Adipocyte (in vitro differentiated cells): ENCODE measurements at places on chromosomes 7 and 10.

DNA sequence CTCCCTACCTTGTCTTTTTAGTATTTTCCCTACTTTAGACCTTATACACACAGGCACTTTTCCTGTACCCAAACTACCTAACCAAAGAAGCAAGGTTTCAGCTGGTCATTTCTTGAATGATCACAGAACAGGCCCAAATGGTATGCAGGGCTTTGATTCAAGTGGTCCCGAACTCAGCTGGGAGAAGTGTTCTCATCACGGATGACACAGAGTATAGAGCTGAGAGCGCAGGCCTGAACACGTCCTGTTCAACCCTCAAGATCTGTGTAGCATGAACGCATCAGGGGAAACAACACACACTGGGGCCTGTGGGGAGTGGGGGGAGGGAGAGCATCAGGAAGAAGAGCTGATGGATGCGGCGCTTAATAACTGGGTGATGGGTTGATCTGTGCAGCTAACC lies 318.2 kb downstream of the SFMBT2 start:
- no peak for DNase-seq

DNA sequence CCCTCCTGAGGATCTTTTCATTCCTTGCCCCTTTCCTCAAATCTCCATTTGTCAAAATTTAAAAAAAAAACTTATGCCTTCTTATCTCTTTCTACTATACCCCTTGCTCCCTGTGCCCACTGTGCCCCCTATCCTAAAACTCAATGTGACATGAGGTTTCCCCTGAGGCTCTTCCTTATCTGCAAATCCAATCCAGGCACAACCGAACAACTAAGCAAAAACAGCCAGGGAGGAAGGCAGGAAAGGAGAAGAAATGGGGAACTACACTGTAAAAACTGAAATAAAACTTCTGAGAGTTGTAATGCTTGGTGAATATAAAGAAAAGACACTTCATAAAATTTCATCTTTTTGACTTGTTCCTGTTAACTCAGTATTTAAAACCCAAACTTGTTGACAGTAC lies 54.2 kb downstream of the CRPPA start:
- DNase-seq, result no peak

DNA sequence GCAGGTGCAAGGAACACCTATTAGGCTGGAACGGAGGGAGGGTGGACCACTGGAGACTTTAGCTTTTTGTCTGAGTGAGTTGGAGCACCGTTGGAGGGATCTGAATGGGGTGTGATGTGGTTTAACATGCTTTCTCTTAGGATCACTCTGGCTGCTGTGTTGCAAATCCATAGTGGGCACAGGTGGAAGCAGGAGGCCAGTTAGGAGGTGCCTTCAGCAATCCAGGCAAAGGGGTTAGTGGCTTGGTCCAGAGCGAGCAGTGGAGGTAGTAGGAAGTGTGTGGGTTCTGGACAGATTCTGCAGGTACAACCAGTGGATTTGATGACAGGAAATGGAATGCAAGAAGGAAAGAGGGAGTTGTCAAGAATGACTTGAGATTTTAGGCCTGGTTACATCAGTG lies 95.0 kb downstream of the MMRN2 start:
- DNase-seq, result no peak

GRCh38 chr10:49379596-49380410 lies 16.1 kb downstream of the DRGX start:
- no peak for DNase-seq

- no peak for DNase-seq
These were observed 104.1 kb upstream of the FAM20C start for GRCh38 chr7:88095-88926.

DNA sequence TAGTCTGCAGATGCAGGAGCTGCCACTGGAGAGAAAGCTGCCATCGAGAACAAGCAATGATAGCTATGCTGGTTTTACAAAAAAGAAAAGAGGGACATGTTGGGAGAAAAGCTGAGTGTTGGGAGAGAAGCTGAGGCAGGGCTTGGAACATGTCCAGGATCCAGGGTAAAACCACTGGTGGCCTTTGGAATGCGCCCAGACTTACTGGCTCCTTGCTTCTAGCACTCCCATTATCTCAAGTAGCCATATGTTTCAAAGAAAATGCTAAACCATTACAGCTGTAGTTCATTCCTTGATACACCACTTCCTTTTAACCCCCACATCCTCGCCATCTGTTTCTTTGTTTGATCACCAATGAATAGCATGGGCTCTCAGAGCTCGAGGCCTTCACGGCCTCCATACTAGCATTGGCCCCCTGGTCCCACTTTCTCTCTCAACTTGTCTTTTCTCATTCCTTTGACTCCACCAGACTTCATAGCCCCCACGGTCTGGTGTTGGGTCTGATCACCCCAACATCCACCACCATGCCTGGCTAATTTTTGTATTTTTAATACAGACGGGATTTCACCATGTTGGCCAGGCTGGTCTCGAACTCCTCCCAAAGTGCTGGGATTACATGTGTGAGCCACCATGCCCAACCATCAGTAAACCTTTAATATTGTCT lies 23.8 kb upstream of the PLAC9 start:
- DNase-seq, result no peak

DNA sequence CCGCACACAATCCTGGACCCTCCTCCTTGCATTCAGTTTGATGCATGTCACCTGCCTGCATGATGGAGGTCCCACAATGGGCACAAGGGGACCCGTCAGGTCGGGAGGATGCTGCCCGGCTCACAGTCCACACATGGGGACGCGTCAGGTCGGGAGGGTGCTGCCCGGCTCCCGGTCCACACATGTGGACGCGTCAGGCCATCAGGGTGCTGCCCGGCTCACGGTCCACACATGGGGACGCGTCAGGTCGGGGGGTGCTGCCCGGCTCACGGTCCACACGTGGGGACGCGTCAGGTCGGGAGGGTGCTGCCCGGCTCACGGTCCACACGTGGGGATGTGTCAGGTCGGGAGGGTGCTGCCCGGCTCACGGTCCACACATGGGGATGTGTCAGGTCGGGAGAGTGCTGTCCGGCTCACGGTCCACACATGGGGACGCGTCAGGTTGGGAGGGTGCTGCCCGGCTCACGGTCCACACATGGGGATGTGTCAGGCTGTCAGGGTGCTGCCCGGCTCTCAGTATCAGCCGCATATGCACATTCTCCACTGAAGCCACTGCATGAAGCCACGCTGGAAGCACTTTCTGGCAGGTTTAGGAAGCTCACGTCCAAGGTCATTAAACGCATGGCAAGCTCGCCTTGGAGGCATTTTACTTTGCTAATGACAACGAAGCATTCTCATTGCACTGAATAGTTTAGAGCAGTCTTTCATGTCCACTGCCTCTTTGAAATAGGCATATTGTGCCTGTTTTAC lies 50.3 kb downstream of the DIP2C start:
- DNase-seq, result no peak

- DNase-seq, result no peak
These were observed 2.7 kb upstream of the PDCD4 start for GRCh38 chr10:110868981-110869380.

DNA sequence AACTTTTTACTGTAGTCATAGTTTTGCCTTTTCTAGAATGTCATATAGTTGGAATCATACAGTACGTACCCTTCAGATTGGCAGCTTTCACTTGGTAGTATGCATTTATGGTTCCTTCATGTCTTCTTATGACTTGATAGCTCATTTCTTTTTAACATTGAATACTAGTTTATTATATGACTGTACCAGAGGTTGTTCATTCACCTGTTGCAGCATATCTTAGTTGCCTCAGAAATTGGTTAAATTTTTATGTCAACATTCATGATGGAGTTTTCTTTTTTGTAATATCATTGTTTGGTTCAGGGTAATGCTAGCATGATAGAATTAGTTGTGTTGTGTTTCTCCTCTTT lies 94.8 kb upstream of the CDK13 start:
- DNase-seq, result no peak

DNA sequence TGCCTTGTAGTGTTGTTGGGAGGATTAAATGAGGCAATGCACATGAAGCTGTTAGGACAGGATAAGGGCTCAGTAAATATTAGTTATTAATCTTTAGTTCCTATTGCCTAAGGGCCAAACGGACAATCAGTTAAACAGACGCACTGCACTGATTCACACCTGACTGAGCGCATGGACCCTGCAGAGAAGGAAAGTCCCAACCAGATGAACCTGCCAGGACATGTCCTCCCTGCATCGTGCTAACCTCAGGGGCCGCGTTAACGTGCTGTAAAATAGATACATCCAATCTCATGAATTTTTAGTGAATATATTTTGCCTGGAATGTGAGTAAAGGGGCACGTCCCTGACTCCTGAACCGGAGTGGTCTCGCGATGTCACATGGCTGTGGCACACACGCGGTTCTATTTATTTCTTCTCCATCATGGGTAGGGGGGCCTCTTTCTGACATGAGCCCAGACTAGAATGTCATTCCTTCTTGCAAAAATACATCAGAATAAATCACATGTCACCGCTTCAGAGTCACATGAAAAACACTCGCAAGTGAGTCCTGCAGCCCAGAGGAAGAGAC lies 12.3 kb downstream of the ADARB2 start:
- no peak for DNase-seq

- DNase-seq, result no peak
These were observed 382.9 kb upstream of the NPVF start for GRCh38 chr7:25611196-25611595.

- no peak for DNase-seq
These were observed 9.9 kb upstream of the CTNNA3 start for GRCh38 chr10:67705921-67706320.

DNA sequence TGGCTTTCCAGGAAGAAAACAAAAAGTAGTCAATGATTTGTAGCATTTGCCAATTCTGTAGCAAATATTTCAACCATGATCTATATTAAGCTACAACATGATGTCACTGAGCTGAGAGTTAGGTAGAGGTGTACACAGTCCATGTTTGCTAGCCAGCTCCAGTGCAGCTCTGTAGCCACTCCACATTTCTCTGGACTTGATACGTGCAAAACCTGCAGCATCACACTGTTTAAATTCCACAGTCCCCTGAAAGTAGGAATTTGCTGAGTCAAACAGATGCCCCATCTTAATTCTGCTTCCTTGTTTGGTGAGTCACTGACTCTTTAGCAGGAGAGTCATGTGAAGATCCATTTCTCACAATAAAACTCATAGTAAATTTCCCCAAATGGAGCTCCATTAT lies 89.8 kb upstream of the LRRTM3 start:
- peak; percentile 55 for DNase-seq

DNA sequence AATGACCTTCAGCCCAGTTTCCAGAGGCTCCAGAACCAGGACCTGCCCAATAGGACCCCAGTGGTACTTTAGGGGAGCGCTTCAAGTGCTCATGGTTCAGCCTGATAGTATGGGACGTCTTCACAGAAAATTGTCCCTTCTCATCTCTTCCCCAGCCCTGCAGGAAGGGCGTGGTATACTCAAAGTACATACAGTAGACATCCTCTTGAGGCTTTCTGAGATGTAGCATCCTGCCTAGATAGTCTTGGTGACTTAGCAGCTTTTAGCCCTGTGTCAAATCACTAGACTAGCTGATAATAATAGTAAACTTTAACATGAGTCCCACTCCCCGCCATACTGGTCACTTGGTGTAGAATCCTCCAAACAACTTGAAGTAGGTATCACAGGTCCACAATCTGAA lies 193.2 kb downstream of the CYP26A1 start:
- no peak for DNase-seq

GRCh38 chr10:104325436-104326435 lies 12.5 kb downstream of the ITPRIP start:
- no peak for DNase-seq

DNA sequence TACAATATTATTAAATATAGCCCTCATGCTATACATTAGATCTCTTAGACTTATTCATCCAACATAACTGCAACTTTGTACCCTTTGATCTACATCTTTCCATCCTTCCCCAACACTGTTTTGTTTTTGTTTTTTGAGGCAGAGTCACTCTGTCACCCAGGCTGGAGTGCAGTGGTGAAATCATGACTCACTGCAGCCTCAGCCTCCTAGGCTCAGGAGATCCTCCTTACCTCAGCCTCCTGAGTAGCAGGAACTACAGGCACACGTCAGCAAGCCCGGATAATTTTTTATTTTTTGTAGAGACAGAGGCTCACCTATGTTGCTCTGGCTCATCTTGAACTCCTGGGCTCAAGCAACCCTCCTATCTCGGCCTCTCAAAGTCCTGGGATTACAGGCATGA lies 53.3 kb downstream of the NT5C2 start:
- no peak for DNase-seq

- no peak for DNase-seq
These were observed 33.8 kb downstream of the C10orf71 start for GRCh38 chr10:49332768-49333167.

GRCh38 chr10:122172361-122173008 lies 98.6 kb upstream of the BTBD16 start:
- no peak for DNase-seq

- DNase-seq, result peak; percentile 56
These were observed 147.0 kb upstream of the CELF2 start for GRCh38 chr10:10870523-10871241.

- no peak for DNase-seq
These were observed 117.4 kb upstream of the GPR26 start for GRCh38 chr10:123548770-123549169.

DNA sequence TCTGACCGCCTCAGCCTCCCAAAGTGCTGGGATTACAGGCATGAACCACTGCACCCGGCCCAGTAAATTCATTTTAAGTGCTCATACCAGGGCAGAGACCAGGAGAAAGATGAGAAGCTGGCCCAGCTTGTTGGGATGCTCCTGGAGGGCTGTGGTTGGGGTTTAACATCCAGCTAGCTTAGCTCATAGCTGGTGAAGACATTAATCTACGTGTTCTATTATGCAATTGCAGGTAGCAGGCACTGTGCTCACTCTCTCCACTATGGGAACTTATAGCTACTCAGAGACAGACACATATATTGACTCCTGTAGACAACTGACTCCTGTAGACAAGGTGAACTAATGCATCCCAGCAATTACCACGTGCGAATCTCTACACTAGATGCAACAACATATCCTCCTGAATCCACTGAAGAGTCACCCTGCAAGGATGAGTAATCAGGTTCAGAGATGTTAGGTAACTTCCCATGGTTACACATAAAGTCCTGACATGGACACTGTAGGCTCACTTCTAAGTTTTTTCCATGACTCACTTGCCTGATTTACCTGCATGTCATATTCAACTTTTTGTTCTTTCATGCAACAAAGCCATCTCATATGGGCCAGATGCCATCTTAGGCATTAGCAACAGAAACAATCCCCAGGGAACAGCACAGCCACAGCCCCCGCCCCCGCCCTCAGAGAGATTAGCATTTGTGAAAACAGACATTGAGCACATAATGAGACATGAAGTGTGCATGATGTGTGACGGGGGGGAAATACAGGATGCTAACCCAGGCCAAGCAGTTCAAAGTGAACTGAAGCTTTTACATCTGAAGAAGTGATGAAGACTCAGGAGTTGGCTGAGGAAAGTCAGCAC lies 37.2 kb downstream of the ERLIN1 start:
- DNase-seq, result no peak
